ENCODE measurements at places on chromosomes 12 and 14.

DNA sequence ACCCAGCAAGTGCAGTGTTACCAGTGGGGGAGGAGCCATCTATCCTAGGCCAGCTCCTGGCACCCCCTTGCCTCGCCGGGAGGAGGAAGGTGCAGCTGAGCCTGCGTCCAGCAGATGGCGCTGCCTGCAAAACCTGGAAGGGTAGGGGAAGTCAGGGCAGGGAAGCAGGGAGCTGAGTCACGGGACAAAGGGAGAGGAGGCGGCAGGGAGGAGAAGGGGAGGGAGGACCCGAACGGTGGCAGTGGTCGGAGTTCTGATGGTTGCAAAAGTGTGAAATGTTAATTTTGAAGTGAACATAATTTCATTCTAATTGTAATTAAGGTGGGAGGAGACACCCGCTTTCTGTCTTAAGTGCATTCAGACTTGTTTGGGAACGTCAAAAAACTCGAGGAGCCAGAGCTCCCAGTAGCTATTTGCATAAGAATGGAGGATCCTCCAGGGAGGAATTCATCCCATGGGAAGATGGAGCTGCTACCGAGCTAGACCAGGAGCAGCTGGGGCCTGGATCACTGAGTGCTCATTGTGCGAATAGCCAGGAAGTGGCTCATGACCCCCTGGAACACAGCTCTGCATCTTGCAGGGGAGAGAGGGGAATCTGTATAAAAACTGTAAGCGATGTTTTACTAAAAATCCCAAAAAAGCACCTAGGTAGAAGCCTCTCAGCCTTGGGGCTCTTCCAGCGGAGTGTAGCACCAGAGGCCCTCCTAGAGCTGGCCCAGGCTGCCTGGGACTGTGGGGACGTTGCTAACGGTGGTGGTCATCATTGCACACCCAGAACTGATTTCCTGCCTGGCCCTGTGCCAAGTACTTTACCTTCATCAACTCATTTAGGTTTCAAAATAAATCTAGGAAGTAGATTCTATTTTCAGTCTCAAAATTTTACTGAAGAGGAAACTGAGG, 59.5 kb downstream of the EMP1 start:
- peak; percentile 95 for DNase-seq

DNA sequence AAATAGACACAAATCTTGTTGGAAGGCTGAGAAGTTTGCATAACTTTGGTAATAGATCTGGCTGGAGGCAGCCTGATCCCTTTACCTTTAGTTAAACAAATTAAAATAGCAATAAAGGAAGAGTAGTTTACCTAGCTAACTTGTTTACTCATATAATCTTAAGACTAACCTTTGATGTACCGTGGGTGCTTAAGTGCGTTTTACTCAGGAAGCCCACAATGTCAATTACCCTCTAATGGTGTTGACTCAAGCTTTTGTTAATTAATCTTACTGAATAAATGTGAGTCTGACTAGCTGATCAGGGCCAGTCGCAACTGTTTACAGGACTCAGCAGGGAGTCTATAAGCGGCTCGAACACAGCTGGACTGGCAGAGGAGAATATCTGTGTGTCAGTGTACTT, 51.5 kb downstream of the FAR2 start:
- DNase-seq, result no peak

GRCh38 chr12:24042651-24043050, 93.2 kb upstream of the SOX5 start:
- no peak for DNase-seq

- peak; percentile 59 for DNase-seq
These were observed 49.3 kb downstream of the NDUFA12 start for GRCh38 chr12:94954029-94954685.

- no peak for DNase-seq
These were observed 2.3 kb downstream of the TMEM63C start for GRCh38 chr14:77183896-77184295.

- no peak for DNase-seq
These were observed 192.8 kb downstream of the LRIG3 start for GRCh38 chr12:58727521-58727920.

DNA sequence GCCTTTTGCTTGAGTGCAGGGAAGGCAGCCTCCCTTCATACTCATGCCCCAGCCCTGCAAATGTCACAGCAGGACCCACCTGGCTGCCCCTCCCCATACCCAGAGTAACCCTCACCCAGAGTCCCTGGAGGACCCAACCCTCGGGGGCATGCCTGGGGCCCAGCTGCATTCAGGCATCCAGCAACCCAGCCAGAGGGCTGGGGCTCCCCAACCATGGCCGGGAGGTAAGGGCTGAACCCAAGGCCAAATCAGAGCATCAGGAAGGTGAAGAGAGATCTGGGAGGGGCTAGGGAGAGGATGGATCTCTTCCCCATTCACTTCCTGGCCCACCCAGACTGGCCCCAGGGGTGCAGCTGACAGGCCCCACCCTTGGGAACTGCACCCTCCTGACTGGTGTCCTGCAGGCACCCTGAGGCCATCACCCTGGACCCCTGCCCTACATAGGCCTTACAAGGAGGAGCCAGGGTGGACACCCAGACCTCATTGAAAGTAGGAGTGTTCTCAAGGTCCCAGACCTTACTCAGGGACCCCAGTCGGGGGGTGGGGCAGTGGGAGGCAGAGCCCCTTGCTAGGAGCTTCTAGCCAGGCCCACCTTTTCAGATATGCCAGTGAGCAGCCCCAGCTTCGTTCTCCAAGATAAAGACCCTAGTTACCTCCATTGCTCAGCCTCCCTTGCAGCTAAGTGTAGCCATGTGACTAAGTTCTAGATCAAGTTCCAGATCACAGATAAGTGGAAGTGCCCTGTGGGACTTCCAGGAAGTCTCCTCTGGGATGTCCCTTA, 849 bp upstream of the PLD4 start:
- DNase-seq, result no peak

GRCh38 chr12:120060196-120060595, 56.4 kb downstream of the RAB35 start:
- DNase-seq, result no peak

GRCh38 chr14:73176685-73177084, 40.4 kb downstream of the PSEN1 start:
- no peak for DNase-seq

GRCh38 chr14:24115422-24116127, 826 bp upstream of the NRL start:
- DNase-seq, result no peak

- no peak for DNase-seq
These were observed 757 bp downstream of the ZC3H10 start for GRCh38 chr12:56118688-56119357.

All from ELR (cell line).